Type B pancreatic cell (in vitro differentiated cells): ENCODE measurements at places on chromosomes 16 and 17.

DNA sequence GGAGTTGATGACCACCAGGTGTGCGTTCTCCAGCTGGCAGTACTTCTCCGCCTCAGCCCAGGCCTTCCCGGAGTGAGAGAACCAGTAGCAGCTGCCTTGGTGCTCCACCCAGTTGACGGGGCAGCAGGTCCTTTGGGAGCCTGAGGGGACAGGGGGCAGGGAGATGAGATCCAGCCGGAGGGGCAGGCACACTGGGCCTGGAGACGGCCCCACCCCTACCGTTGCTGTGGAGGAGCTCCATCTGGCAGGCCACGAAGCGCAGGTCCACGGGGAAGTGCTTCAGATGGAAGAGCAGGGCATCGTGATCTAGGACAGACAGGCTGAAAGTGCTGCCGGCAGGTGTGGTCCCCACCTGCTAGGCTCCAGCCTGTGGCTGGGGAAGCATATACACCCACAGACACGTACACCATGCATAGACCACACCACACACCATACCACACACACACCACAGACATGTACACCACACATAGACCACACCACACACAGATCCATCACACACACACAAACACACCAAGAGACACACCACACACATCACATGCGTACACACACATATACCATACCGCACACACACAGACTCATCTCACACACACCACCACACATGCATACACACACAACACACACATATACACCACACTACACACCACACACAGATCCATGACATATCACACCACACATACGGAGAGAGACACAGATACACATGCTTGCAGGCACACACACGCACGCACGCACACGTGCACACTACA is 7.4 kb downstream of the ASGR2 start:
- H3K27ac ChIP-seq, result no peak overlapping the region
- H3K4me1 ChIP-seq, result peaks cover 4% of the 10 kb centered on the region
- no peak overlapping the region for H3K4me3 ChIP-seq
- H3K36me3 ChIP-seq, result no peaks in the 10 kb centered on the region

DNA sequence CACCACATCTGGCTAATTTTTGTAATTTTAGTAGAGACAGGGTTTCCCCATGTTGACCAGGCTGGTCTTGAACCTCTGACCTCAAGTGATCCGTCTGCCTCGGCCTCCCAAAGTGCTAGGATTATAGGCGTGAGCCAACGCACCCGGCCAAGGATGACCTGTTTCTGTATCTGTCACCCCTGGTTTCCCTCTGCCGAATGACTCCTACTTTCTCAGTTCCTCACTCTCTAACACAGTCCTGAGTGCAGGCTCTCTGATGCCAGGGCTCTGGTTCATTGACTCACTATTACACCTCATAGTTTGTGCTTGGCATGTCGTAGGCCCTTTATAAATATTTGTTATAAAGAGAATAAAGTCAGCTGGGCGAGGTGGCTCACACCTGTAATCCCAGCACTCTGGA is 10.7 kb upstream of the PRPF8 start:
- no peak overlapping the region for H3K4me3 ChIP-seq
- H3K27me3 ChIP-seq, result no peaks in the 10 kb centered on the region
- H3K36me3 ChIP-seq, result no peaks in the 10 kb centered on the region

- H3K4me3 ChIP-seq, result no peak overlapping the region
- no peak for DNase-seq
- no peaks in the 10 kb centered on the region for H3K4me1 ChIP-seq
- H3K27ac ChIP-seq, result no peak overlapping the region
- H3K27me3 ChIP-seq, result no peaks in the 10 kb centered on the region
Measured at GRCh38 chr17:39281806-39282205, 56.1 kb upstream of the STAC2 start.

- H3K27ac ChIP-seq, result no peak overlapping the region
- H3K36me3 ChIP-seq, result peaks cover 26% of the 10 kb centered on the region
- H3K27me3 ChIP-seq, result no peaks in the 10 kb centered on the region
Measured at GRCh38 chr16:23521037-23521743, 10.9 kb upstream of the GGA2 start.

GRCh38 chr17:44083250-44083849 is 12.8 kb downstream of the G6PC3 start:
- no peak overlapping the region for H3K27ac ChIP-seq
- H3K36me3 ChIP-seq, result peaks cover 7% of the 10 kb centered on the region
- H3K4me1 ChIP-seq, result peaks cover 17% of the 10 kb centered on the region
- H3K27me3 ChIP-seq, result no peaks in the 10 kb centered on the region
- DNase-seq, result no peak

GRCh38 chr17:69246726-69247375 is 18.2 kb upstream of the ABCA10 start:
- no peak for DNase-seq
- no peaks in the 10 kb centered on the region for H3K36me3 ChIP-seq
- no peaks in the 10 kb centered on the region for H3K27me3 ChIP-seq
- no peaks in the 10 kb centered on the region for H3K4me1 ChIP-seq
- no peak overlapping the region for H3K27ac ChIP-seq
- H3K4me3 ChIP-seq, result no peak overlapping the region

DNA sequence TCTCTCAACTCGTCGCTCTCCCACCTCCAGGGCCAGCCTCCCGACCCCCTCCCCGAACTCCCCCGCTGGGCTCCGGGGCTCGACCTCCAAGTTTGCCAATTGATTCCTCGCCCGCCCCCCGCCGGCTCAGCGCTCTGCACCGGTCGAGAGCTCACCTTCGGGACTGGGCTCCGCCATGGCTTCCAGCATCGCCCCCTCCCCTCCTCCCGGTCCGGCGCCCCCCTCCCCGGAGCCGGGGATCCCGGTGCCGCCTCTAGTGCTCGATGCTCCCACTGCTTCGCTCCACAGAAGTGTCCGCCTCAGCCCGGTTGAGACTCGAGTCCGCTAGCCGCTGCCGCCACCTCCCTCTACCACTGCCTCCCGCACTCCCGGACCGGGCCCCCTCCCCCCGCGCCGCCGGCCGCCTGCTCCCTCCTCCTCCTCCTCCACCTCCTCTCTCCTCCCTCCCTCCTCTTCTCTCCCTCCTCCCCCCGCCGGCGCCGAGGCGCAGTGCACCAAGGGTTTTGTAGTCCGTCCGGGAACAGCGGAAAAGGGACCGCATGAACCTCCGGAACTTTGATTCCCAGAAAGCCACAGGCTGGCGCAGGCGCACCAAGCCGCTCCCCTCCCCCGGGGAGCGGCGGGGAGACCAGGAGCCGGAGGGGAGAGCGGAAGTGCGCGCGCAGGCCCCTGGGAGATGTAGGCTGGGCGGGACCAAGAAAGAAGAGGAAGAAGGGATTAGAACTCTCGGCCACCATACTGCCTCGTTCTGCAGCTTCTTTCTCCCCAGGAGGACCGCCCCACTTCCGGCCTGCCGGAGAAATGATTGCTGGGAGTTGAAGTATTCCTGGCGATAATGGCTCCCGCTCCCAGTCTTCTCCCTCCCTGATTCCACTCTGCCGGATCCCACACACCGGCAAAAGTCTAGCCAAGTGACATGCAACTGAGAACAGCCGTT is at the start of gene PHF23:
Gene PHF23, minus strand, starts transcription at position 367 of the 937 bp plus-strand sequence. Its CDS starts 178 bp downstream, at position 189.
- H3K4me1 ChIP-seq, result peaks cover 35% of the 10 kb centered on the region
- peaks cover 28% of the 10 kb centered on the region for H3K36me3 ChIP-seq
- DNase-seq, result peak; percentile 98
- H3K27ac ChIP-seq, result peak within 1 kb of the TSS; percentile 97
- H3K4me3 ChIP-seq, result peak within 1 kb of the TSS; percentile 98
- H3K27me3 ChIP-seq, result peaks cover 4% of the 10 kb centered on the region

GRCh38 chr16:22250522-22250921 is 44.4 kb downstream of the EEF2K start:
- peaks cover 18% of the 10 kb centered on the region for H3K36me3 ChIP-seq
- no peaks in the 10 kb centered on the region for H3K4me1 ChIP-seq
- H3K27me3 ChIP-seq, result no peaks in the 10 kb centered on the region
- no peak overlapping the region for H3K27ac ChIP-seq
- H3K4me3 ChIP-seq, result no peak overlapping the region
- DNase-seq, result no peak

DNA sequence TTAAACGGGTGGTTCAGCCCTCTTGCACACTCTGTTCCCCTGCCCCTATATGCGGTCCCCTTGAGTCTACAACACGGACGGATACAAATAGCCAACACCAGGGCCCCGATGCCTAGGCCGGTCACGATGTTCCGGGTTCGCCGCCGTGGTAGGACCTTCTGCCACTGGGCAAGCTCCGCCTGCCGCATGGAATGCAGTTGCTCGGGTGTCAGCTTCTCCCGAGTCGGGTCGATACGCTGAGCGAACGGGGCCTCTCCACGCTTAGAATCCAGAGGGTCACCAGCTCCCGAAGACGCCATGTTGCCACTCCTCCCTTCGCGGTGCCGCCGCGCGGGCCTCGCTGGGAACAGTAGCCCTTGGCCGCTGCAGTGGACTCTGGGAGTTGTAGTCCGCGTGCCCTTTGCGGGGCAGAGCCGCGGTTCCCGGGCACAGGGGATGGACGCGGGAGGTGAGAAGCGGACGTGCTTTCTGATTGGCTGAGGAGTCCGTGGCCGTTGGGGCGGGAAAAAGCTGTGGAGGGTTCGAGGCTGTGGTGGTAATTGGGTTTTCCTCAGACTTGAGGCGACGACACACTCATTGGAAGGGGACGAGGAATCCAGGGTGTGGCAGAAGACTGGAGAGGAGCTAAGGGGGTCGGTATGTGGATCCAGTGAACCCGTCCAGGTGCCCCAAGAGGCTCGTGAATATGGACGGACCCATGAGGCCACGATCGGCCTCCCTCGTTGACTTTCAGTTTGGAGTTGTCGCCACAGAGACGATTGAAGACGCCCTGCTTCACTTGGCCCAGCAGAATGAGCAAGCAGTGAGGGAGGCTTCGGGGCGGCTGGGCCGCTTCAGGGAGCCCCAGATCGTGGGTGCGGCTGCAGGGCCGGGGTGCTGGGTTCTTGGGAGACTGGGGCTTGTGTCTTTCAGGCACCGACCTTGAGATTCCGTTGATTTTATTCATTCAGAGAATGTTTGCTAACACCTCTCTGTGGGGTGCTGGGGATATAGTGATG is at the start of the genes CNTD1 and COA3:
Gene CNTD1, plus strand, starts transcription at position 479 of the 998 bp plus-strand sequence. Its CDS starts 207 bp downstream, at position 686.
Gene COA3, minus strand, starts transcription at position 322 of the 998 bp plus-strand sequence. Its CDS starts 23 bp downstream, at position 299.
- peaks cover 17% of the 10 kb centered on the region for H3K4me1 ChIP-seq
- H3K36me3 ChIP-seq, result peaks cover 9% of the 10 kb centered on the region
- peak; percentile 90 for DNase-seq
- H3K27ac ChIP-seq, result peak within 1 kb of the TSS; percentile 87

DNA sequence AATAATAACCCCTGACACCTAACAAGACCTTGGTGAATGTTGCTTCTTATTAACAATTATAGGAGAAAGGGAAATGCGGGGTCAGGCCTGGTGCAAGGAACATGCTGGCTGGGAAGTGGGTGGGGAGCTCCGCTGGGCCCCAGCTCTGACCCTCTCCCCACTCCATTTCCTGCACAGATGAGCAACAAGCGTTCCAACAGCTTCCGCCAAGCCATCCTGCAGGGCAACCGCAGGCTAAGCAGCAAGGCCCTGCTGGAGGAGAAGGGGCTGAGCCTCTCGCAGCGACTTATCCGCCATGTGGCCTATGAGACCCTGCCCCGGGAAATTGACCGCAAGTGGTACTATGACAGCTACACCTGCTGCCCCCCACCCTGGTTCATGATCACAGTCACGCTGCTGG is 23.0 kb downstream of the RHBDL3 start:
- no peak overlapping the region for H3K4me3 ChIP-seq
- no peak overlapping the region for H3K27ac ChIP-seq
- peaks cover 3% of the 10 kb centered on the region for H3K27me3 ChIP-seq
- H3K4me1 ChIP-seq, result peaks cover 4% of the 10 kb centered on the region
- no peak for DNase-seq

- peak overlapping the region; percentile 42 for H3K27ac ChIP-seq
- no peak for DNase-seq
- H3K27me3 ChIP-seq, result no peaks in the 10 kb centered on the region
- no peaks in the 10 kb centered on the region for H3K36me3 ChIP-seq
Measured at GRCh38 chr16:11801481-11802021, 4.5 kb upstream of the ZC3H7A start.

- H3K4me3 ChIP-seq, result no peak overlapping the region
- peaks cover 69% of the 10 kb centered on the region for H3K4me1 ChIP-seq
- no peak overlapping the region for H3K27ac ChIP-seq
- H3K36me3 ChIP-seq, result peaks cover 11% of the 10 kb centered on the region
- H3K27me3 ChIP-seq, result no peaks in the 10 kb centered on the region
Measured at GRCh38 chr17:72512649-72513556, 392.1 kb downstream of the SOX9 start.

DNA sequence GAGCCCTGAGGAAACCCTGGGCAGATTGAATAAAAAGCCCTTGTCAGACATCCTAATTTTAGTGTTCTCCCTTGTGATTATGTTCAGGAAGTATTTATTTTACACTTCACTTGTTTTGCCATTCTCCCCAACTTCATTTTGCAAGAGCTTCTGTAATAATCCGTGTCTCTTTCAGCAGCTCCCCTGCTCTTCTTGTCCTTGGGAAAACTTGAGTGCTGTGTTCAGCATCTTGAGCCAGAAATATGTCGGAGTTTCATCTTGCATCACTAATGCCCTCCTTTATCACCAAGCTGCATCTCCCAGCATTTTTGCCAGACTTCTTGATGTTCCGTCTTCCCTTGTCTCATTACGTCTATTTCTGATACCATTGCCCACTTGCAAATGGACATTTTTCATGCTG is 486.5 kb upstream of the EEF2KMT start:
- H3K36me3 ChIP-seq, result no peaks in the 10 kb centered on the region
- no peaks in the 10 kb centered on the region for H3K4me1 ChIP-seq
- no peak overlapping the region for H3K4me3 ChIP-seq
- DNase-seq, result no peak
- peaks cover 31% of the 10 kb centered on the region for H3K27me3 ChIP-seq

DNA sequence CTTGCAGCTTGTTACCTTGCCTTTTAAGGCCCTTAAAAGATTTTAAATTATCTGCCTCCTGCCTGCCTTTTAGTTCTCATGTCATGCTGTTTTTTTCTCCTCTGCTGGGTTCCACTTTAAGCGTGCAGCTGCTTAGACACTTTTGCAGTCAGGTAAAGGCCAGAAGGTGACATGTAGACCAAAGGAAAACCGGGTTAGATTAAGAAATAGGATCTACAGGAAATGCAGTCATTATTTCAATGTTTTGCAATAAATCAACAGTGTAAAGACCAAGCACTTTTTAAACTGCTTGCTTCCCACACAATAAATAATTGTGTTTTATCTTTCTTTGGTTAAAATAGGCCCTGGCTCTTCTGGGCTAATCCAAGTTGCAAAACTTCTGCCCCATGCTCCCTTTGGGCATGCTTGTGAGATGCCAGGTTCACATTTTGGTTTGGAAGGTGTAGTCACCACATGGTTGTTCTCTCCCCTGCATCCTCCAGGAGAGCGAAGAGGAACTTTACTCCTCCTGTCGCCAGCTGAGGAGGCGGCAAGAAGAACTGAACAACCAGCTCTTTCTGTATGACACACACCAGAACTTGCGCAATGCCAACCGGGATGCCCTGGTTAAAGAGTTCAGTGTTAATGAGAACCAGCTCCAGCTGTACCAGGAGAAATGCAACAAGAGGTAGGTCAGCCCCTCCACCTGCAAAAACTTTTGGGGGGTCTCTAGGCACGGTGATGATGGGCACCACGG is 54.9 kb downstream of the SDR42E1 start:
- H3K36me3 ChIP-seq, result no peaks in the 10 kb centered on the region
- no peaks in the 10 kb centered on the region for H3K27me3 ChIP-seq
- no peak overlapping the region for H3K4me3 ChIP-seq
- peaks cover 9% of the 10 kb centered on the region for H3K4me1 ChIP-seq
